ENCODE measurements at places on chromosomes 4 and X.

DNA sequence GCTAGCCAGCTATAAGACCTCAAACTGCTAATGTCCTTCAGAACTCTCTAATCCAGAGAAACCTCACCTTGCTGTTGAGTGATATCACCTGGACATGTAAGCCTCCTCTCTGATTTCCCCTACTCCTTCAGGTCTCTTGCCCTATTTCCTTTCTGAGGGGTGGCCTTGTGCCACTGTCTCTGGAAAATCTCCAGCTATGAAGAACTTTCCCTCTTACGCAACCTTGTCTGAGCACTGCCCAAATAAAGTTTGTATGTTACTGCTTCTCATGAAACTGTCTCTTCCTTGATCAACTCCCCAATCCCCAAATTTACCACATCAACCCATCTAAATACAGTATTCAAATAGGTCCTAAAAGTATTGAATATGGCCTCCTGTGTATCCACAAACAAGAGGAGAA lies 53.5 kb upstream of the VEGFD start:
- no peak for DNase-seq

- DNase-seq = no peak
These were observed 66.6 kb upstream of the HELT start for GRCh38 chr4:184951668-184952160.

GRCh38 chr4:35216636-35217035 lies 1027.7 kb downstream of the ARAP2 start:
- DNase-seq = no peak

DNA sequence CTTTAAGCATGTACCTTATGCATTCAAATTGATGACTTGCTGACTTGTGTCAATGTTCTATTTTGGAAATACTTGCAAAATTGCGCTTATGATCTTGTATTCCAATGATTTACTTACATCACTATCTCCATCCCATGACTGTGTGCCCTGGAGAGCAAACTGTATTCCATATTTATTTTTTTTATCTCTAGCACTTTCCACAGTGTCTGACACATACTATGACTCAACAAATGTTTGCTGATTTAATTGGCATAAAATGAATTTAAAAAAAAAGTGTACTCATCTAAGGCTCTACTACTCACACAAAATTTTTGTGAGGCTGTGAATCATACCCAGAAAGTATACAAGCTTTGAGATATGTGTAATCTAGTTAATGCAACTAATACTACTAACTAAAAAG lies 1066.8 kb upstream of the ADGRL3 start:
- DNase-seq = peak; percentile 58

- DNase-seq = no peak
These were observed 95.8 kb upstream of the ELOVL6 start for GRCh38 chr4:110294165-110294564.

GRCh38 chr4:140038031-140038533 lies 115.9 kb downstream of the MAML3 start:
- no peak for DNase-seq

GRCh38 chr4:647481-647880 lies 22.1 kb downstream of the PDE6B start:
- no peak for DNase-seq

Measured in retinal pigment epithelial cell (primary cell).